Type B pancreatic cell (in vitro differentiated cells): ENCODE measurements at places on chromosomes 5 and 9.

DNA sequence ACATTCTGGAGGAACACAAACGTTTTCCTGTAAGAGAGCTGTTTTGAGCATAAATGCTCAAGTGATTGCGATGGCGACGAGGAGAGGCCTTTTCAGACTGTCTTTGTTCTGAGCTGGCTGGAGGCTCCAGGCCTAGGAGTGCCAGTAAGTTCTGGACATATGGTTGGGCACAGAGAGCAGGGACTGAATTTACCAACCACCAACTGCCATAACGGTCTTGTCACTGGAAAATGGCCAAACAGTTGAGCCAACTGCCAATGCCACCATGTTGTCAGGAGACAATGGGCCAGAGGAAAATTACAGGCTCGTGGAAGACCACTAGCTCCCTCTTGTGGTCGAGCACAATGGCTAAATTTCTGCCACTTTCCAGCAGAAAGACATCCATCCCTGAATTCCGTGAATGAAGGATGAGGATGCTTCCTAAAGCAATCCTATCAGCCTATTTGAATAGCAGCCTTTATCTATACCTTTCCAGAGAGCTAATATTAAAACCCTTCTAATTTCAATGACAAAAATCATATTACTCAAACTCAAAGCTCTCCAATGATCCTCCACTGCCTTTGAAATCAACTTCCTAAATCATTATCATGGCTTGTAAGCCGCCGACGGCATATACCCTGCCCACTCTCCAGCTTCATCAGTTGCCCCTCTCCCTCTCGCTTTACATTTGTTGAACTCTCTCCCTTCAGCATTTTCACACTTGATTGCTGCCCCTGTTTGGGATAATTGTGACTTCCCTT lies 66.9 kb upstream of the GLIS3 start:
- DNase-seq, result no peak

DNA sequence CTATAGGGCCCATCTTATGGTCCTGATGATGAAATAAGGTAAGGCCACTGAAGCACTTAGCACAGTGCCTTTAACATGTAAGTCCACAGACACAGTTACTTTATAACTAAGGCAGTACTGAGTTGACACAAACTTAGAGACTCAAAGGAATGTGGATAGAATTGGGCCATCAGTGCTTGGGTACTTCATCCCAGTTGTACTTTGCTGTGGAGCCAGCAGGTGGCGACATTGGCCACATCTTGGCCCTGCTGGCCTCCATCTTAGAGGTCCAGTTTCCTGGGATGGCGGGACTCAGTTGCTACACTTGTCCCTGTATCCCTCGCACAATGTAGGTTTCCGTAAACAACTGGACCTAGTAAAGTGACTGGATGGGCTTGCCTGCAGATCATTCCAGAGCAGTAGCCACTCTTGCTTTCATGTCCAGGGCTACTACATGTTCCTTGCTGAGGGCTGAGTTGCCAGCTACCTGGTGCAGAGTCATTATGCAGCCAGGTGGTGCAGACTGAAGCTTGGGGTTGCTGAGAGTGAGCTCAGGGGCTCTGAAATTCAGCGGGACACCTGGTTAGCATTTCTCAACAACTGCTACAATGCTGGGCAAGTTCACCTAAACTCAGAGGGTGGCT lies 10.6 kb downstream of the MTAP start:
- no peak for DNase-seq

DNA sequence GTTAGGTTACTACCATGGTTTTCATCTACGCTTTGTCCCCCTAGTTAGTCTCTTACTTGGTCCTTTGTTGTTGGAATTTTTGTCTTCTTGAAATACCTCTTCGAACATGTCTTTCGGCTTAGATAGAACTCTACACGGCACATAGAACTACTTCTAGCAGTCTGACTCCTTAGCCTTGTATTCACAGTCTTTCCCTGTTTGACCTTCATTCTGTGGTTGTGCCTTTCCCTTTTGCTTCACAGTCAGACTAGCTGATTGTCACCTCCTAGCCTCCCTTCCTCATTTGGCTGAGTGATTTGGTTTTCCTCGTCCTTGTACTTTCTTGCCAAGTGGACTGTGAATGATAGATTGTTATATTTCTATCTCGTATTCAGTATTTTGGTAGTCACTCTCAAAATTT lies 10.7 kb downstream of the SMAD5 start:
- no peak for DNase-seq

- DNase-seq, result no peak
Measured at GRCh38 chr5:54944364-54944763, 41.0 kb downstream of the ESM1 start.

- DNase-seq, result no peak
Measured at GRCh38 chr9:110626101-110626829, 42.3 kb upstream of the MUSK start.

- DNase-seq, result no peak
Measured at GRCh38 chr9:27073841-27074728, 34.9 kb upstream of the TEK start.

DNA sequence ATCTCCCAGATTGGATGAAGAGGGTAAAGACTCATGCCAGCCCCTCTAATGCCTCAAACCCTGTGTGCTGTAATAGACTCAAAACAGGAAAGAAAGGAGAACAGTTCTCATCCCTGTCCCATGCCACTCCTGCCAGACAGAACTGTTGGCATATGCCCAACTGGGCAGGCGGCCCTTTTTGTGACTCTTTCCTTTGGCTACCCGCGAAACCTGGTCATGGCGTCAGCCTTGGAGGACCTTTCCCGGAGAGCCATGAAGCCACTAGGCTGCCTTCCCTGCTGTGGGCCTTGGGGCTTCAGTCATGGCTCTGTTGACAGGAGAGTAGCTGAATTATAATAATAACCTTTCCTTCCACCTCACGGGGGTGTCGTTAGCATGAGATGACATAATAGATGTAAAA lies 75.9 kb upstream of the SEMA6A start:
- DNase-seq, result no peak

DNA sequence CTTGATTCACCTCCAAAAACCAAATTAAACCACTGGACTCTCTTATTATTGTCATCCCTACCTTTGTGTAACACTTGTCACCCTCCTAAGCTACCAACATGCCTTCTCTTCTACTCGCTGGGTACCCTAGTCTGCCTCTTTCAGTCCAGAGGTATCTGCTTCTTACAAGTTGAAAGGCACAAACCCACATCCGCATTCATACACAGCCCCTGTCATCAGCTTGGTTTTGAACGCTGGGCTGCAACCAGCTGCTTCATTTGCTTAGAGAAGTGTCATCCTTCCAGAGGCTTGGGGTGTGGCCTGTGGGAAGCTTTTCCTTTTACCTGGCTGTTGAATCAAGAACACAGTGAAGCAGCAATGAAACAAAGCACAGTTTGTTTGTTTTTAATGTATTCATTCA lies 138.8 kb upstream of the WWC1 start:
- no peak for DNase-seq
